EH (cell line): ENCODE measurements at places on chromosomes 1 and 21.

GRCh38 chr1:155307247-155307740 lies 1.4 kb upstream of the FDPS start:
- DNase-seq, result peak; percentile 61

GRCh38 chr1:31605908-31606427 lies 11.5 kb upstream of the HCRTR1 start:
- DNase-seq, result peak; percentile 63

GRCh38 chr1:108179018-108179417 lies 21.1 kb downstream of the SLC25A24 start:
- DNase-seq, result no peak

DNA sequence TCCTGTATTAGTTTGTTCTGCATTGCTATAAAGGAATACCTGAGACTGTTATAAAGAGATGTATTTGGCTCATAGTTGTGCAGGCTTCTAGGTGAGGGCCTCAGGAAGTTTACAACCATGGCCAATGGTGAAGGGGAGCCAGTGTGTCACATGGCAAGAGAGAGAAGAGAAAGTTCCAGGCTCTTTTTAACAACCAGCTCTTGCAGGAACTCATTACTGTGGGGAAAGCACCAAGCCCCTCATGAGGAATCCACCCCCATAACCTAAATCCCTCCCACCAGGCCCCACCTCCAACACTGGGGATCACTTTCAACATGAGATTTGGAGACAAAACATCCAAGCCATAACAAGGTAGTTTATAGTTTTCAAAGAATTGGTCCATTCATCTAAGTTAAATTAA lies 5.0 kb upstream of the MEAF6 start:
- DNase-seq, result no peak

DNA sequence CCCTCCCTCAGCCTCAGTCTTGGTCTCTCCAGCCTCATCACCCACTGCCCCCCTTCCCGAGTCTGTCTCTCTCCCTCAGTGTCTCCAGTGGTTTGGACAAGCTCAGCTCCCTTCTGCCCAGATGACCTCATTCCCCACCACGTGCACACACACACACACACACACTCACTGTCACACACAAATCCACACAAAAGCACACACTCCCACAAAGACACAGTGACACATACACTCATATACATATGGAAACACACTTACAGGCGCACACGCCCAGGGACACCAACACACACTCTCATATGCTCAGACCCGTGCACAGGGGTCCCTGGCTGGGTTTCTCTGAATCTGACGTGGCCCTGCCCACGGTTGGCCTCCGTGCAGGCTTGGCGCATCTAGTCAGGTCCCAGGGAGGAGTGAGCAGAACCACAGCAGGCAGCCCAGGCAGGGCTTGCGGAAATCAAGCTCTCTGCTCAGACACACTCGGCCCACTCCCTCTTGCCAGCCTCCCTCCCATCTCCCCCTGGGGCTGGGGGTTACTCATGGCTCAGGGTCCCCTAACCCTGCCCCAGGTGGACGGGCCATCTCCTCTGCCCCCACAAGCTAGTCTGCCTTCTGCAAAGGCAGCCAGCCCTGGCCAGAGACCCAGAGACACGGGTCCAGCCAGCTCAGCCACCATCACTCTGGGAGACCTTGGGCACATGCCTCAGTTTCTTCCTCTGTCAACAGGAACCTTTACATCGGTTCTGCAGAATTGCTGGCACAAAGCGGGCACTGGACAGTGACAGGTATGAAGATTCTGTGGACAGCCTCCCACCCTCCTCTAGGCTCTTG lies 38.5 kb upstream of the FAM131C start:
- peak; percentile 72 for DNase-seq

DNA sequence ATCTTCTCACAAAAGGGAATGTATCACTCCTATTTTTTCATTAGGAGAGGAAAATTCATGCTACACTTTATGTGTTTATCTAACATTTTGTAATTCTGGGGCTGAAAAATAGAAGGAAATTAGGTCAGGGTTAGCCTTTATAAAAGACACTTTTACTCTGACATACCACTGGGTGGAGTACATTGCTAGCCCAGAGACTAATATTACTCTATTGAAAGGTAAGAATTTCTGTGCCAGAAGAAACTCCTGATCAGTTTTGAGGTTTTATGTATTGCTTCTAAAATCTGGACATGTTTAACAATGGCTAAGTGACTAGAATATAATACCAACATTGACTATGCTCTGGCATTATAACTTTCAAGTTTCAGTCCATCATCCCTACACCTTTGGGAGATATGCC lies 724.6 kb downstream of the USP25 start:
- DNase-seq, result no peak

- no peak for DNase-seq
Observed at GRCh38 chr1:16300436-16300835, 51.8 kb downstream of the FBXO42 start.

GRCh38 chr1:204882479-204882878 lies 11.8 kb downstream of the NFASC start:
- DNase-seq, result no peak

DNA sequence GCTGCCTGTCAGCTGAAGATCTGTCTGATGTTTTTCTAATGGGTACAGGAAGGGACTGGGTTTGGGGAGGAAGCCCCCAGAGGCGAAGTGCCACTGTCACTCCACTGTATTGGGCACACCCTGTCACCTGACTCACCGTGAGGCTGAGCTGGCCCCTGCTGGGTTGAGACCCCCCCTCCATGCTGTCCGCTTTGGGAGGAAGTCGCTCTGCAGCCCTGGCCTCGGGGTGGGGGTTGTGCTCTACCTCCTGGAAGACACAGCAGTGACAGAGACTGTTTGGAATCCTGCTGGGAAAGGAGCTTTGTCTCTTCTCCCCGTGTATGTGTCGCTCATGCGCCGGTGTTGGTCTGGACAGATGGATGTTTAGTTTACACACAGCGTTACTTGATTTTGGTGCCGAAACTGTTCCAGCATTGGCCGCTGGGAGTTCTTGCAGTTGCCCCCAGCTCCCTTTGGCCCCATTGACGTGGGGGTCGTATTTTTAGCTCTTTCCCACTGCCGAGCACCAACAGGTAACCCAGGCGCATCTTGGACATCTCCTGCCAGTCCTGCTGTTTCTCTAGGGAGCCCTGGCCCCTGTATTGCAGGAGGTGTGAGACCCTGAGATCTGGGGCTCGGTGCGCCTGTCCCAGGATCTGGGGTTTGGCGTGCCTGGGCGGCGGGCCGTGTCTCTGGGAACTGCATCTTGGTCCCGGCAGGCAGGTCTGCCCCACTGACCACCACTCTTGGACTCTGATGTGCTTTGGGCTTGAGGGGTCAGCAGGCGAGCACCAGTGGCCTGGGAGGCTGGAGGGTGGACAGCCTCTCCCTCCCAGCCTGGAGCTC lies 30.3 kb downstream of the SLX9 start:
- DNase-seq, result peak; percentile 92

GRCh38 chr1:91515994-91516393 lies 15.3 kb downstream of the CDC7 start:
- DNase-seq, result no peak

GRCh38 chr1:57741521-57741920 lies 317.7 kb upstream of the DAB1 start:
- no peak for DNase-seq

GRCh38 chr1:111605576-111605975 lies 14.0 kb upstream of the RAP1A start:
- peak; percentile 29 for DNase-seq

GRCh38 chr1:99228153-99228552 lies 36.1 kb upstream of the PLPPR4 start:
- DNase-seq, result no peak

DNA sequence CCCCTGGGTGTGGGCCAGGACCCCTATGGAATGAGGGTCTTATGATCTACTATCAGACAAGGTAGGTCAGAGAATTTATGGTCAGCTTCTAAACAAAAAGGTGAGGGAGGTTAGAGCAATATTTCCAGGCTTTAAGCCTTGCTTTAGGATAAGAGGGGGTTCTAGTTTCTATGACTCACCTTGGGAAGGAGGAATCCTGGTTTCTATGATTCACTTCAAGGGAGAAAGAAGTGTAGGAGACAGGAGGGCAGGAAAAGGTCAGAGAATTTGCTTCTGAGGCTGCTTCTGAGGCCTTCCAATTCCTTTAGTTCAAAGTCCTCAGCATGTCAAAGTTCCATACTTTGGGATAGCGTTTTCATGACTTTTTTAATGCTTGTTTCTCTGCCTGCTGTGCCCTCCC lies 35.2 kb downstream of the RGL1 start:
- peak; percentile 68 for DNase-seq

- DNase-seq, result no peak
Observed at GRCh38 chr1:80910426-80910825, 890.3 kb upstream of the ADGRL2 start.

DNA sequence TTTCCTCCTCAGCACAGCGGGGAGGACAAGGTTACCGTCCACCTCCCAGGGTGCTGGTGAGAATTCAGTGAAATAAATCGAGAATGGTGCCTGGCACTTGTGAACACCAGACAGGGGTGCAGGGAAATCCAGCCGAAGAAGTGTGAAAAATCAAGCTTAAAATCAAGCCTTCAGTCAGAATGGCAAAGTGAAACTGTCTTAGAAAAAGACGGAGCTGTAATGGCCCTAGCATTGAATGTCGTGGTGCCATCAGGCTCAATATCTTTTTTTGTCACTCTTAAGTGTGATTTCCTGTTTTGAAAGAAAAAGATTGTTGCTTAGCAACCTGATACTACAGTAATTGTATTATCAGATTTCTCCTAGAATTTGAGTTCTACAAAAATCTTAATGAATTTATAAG lies 22.1 kb downstream of the EDARADD start:
- no peak for DNase-seq

- no peak for DNase-seq
Observed at GRCh38 chr1:8461351-8462110, 143.6 kb downstream of the SLC45A1 start.

GRCh38 chr1:99758073-99758511 lies 8.3 kb downstream of the FRRS1 start:
- DNase-seq, result no peak

- DNase-seq, result no peak
Observed at GRCh38 chr1:160360227-160360695, 6.6 kb upstream of the NHLH1 start.

- DNase-seq, result peak; percentile 86
Observed at GRCh38 chr1:54861070-54861761, 25.8 kb downstream of the DHCR24 start.

- DNase-seq, result peak; percentile 60
Observed at GRCh38 chr1:206445116-206445515, 25.2 kb upstream of the IKBKE start.

GRCh38 chr1:185961664-185962063 lies 227.5 kb downstream of the HMCN1 start:
- DNase-seq, result peak; percentile 35

DNA sequence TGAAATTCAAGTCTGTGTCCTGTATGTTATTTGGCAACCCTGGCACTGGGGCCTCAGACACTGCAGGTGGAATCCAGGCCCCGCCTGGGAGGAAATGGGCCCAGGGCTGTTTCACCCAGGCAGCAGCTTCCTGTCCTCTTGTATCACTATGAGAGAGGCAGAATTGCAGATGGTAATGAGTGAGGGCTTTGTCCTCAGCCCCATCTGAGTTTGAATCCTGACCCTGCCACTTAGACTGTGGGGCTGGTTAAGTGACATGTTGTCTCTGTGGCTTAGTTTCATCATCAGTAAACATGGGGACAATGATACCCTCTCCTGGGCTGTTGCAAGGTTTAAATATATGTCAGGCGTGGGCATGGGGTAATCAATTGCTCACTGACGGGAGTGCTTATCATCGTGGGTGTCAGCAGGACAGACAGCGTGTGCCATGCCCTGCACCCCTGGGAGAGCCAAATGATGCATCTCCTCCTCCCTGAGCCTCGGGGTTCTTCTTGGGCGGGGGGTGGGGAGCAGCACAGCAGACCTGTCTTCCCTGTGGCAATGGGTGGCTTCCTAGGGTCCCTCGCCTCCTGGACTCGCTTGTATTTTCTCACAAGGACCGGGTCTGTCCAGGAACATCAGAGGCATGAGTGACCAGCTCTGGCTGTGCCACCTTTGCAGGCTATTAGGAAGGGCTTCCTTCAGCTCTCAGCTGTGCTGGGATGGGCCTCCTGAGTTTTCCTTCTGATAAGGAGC lies 42.1 kb downstream of the ARHGEF10L start:
- no peak for DNase-seq

GRCh38 chr1:25182629-25183028 lies 49.7 kb downstream of the SYF2 start:
- peak; percentile 95 for DNase-seq

GRCh38 chr21:37204580-37204979 lies 62.6 kb downstream of the VPS26C start:
- DNase-seq, result peak; percentile 33

GRCh38 chr1:236502972-236503639 lies 20.7 kb upstream of the LGALS8 start:
- DNase-seq, result peak; percentile 84

DNA sequence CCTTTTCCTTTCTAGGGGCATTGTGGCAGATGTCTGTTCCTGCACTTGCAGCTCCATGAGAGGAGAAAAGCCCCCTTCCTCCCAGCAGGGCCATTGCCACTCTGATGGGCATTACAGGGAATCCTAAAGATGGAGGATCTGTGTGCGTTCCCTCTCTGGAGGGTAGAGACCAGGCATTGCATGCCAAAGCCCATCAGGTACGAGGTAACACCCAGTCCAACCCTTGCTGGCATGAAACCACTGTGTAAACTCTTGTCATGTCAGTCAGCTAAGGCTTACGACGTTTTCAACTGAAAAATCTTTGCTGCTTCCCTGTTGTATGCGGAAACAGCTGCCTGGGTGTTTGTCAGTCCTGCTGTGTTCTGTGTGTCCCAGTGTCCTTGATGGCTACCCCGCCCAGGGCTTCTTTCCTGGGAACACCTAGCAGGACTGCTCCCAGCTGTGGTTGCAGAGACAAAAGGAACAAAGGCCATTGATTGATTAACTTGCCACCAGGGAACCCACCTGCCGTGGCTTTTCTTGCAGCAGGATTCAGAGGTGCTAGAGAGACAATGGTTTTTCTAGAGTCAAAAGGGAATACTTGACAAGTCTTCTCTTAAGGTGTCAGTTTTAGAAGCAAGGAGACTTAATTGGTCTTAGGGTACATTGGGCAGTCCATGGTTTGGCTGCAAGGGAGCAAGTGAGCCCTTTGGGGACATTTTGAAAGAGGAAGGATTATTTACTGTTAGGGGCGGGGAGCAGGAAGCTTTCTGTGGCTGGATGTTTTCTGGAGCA lies 24.6 kb downstream of the B3GALT5 start:
- DNase-seq, result no peak

- peak; percentile 94 for DNase-seq
Observed at GRCh38 chr1:184056921-184057555, 5.5 kb downstream of the TSEN15 start.

DNA sequence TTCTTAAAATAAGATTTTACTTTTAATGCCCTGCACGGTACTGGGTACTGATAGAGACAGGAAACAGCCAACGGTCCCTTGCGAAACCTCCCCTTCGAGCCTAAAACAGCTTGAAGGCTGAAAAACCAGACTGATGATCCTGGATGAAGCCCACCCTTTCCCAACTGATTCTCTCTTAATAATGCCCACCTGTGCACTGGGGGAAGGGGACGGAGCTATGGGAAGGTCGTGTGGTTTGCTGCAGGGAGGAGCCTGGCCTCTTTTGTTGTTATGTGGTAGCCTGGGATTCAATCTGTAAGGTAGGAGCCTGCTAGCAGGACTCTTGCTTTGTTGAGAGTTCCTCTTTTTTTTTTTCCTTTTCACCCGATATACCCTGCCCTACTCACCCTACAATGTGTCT lies 25.6 kb downstream of the SAMSN1 start:
- no peak for DNase-seq

GRCh38 chr1:10114746-10115145 lies 82.0 kb downstream of the UBE4B start:
- DNase-seq, result no peak

- peak; percentile 78 for DNase-seq
Observed at GRCh38 chr21:15022608-15023261, 42.1 kb downstream of the NRIP1 start.
